ENCODE measurements at places on chromosomes 11 and 22. TPM values are rescaled to one million over a fixed set of nuclear protein-coding genes. Genes with fewer than 3 reads are reported as not detected.

NTM gene
- total RNA-seq, result 3.1 TPM

GGT5 gene
- total RNA-seq, result not detected

RAB36 gene
- 3.0 TPM for total RNA-seq

SYT8 gene
- total RNA-seq, result not detected

MICAL2 gene
- 52.1 TPM for total RNA-seq

RBM4 gene
- 159 TPM for total RNA-seq

YPEL1 gene
- total RNA-seq, result 0.64 TPM

GNG3 gene
- total RNA-seq, result not detected

MS4A2 gene
- total RNA-seq, result not detected

NDUFC2 gene
- 127 TPM for total RNA-seq

PPFIBP2 gene
- 3.5 TPM for total RNA-seq

SMTN gene
- total RNA-seq, result 13.9 TPM

TMEM9B gene
- total RNA-seq, result 53.1 TPM

SMTNL1 gene
- not detected for total RNA-seq

SYT13 gene
- not detected for total RNA-seq

LMO1 gene
- not detected for total RNA-seq

WNT11 gene
- 0.76 TPM for total RNA-seq

TEX54 gene
- total RNA-seq, result not detected

APOC3 gene
- not detected for total RNA-seq

Measured in H4 (cell line).